ENCODE measurements at places on chromosomes 4 and X.

DNA sequence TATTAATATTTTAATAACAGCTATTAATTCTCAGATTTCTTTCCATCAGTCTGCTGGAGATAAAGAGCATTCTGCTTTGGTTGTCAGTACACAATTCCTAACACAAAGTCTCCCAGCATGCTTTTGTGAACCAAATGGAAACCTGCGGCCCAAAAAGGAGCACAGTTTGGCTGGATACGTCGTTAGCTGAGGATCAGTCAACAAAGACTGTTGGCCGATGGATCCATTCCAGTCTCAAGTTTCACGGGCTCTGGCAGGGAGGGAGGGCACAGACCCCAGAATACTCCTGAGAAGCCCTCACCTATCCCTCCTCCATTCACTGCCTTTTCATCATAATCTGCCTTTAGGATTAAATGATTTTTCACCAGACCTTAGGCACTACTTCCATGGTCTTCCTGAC, 26.3 kb upstream of the PRSS48 start:
- no peak for DNase-seq

DNA sequence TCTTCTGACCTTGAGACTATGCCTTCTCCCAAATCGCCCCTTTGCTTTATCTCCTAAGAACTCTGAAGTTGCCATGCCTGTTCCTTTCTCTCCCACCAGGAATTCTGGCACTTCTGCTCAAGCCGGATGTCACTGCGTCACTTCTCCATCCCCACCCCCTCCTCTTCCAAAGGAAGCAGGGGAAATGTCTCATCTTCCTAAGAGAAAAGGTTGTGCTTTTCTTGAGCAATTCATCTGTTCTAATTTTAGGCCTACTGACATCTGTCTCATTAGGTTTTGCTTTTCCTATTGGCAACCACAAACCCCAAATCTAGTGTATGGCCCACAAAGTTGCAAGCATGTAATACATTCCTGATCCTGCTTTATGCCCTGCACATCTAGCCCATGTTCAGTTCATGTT, 163.1 kb upstream of the PLAC1 start:
- DNase-seq = no peak

DNA sequence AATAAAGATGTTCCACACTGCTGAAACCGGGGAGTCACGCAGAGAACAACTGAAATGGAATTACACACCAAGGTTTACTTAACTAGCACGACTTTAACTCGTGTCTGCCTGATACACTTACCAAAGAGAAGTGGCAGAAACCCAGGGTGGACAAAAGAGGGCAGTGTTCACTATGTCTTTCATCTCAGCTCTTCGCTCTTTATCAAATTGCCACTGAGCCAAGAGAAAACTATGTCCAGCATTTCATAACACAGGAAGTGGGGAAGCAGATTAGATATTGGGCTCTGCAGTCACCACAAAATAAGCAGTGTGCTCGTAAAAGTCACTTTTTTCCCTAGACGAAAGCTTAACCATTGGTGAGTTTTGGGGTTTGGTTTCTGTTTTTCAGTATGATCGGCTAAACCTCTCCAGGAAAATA, 155.7 kb downstream of the CHIC2 start:
- no peak for DNase-seq

DNA sequence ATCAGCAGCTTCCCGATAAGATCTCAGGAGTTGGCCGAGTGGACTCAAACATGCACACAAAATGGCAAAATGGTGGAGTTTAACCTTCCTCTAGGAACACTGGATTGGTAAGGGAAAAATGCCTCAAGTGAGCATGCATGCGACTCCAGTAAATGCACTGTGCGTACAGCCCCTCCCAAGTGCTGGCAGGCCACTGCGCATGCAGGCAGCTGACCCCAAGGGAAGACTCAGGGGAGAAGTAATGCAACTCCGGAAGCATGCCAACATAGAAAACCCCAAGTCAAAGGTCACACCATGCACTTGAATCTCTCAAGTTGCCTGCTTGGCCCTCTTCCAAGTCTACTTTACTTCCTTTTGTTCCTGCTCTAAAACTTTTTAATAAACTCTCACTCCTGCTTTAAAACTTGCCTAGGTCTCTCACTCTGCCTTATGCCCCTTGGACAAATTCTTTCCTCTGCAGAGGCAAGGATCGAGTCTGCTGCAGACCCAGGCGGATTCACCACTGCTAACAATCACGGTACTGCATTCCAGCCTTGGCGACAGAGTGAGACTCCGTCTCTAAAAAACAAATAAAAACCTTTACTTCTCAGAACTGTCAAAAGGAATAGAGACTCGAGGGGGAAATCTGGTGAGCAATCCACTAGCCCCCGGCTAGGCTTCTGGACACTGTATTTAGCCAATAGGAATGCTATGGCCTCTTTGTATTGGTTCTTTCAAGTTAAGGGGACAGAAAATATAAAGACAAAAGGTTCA, 33.5 kb downstream of the NYX start:
- no peak for DNase-seq

DNA sequence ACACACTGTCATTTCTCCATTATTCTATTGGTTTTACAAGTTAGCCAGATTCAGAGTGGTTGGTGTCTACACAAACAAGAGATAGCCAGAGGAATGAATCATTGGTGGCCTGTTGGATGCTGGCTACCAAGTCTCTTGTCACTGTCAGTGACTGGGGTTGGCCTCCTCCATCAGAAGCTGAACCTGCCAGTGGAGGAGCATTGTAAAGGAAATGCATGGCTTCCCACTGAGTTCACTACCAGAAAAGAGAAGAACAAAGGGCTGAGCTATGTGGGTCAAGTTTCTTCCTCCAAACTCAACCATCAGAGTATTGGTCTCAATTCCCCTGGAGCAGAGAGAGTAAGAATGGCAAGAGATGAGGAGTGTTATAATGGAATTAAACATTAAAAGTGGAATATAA, 26.5 kb upstream of the ANKRD50 start:
- DNase-seq = no peak

DNA sequence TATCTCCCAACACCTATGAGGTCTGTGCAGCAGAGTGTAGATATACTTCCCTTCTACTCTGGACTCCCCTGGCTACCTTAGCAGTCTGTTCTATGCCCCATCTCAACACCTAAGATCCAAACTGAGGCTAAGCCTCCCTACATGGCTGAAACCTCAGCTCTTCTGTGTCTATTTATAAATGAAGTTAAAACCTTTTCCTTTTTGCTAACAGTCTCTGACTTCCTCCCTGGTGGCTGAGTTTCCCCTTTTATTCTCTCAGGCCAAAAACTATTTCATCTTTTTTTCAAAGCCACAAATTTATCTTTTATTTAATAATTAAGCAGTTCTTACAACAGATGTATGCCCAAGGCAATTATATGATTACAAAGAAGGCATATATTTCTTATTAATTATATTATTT, 111.8 kb upstream of the STIM2 start:
- no peak for DNase-seq

DNA sequence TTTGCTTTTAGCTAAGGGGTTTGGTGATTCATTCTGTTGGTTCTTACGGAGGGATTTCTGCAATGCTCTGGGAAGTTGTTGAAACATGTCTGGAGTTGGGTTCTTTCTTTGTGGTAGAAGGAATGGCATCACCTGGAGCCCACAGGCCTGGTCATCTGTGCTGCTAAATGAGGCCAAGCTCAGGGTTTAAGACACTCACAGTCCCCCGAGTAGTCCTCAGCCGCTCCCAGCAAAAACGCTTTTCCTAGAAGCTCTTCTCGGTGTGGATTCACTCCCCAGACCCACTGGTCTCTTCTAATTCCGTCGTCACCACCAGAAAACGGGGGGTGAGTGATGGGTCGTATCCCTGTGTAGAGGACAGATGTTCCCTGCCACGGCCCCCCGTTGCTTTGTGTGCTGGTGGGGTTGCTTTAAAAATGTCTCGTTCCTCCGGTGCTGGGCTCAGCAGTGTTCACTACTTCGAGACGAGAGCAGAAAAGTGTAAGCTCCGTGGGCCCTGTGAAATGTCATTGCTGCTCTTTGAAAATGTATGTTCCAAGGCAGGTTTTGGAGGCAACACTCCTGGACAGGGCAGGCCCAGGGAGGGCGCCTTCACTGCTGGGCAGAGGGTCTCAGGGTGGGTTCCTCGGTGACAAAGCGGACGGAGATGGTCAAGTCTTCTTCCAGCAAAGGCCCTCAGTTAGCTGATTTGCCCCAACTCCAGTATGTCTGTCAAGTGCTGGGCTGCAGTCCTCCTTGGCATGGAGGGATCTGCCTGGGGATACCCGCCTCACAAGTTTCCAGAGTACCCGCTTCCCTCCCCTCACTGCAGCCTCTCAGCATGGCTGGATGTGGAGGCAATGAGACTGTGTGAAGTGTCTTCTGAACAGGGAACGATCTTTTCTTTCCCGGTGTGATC, 37.3 kb downstream of the PSAPL1 start:
- DNase-seq = no peak

GRCh38 chr4:111362941-111363361, 740.1 kb upstream of the PITX2 start:
- no peak for DNase-seq

DNA sequence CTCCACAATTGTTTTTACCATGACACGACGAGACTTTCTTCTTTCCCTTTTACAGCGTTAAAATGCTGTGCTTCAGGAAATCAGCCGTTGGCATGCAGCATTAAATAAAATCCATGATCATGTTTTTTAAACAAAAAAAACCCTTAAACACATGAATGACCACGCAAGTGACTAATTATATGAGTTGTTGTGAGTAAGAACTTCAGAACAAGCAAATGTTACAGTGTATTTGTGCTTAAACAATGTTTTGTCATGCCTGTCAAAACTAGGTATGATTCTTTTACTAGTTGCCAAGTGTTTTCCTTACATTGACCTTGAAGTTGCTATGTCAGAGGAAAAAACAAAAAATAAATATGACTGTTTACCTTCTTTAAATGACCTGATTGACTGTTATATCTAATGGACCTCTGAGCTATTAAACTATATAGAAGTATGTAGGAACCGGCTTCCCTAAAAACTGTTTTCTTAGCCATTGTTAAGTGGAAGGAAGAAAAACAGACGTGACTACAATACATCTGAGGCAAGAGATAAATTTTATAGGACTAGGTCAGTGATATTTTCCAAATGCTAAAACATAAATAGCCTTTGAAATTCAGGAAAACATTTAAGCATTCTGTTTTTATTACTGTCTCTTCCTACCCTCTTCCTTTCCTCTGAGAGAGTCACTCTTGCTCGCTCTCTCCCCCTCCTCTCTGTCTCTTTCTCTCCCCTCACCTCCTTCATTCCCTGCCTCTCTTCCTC, 197.1 kb downstream of the PALLD start:
- DNase-seq = no peak

DNA sequence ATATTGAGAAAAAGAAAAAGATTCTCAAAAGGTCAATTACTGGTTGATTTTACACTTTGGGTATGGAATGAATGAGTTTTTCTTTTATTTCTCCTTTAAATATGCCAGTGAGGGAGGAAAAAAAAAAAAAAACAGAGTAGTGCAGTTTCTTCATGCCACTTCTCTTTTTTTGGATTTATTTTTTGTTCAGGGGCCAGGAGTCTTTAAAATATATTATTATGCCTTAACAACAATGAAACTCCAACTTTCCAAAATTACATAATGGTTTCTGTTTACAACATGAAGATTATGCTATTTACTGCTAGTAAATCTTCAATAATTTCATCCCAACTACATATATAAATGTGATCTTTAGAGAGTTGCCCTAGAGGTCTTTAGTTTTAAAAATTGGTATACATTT, 31.9 kb downstream of the DTHD1 start:
- DNase-seq = no peak

GRCh38 chrX:82127228-82128123, 925.6 kb downstream of the SH3BGRL start:
- no peak for DNase-seq

GRCh38 chrX:38539748-38540147, 21.6 kb upstream of the TSPAN7 start:
- DNase-seq = no peak

- peak; percentile 33 for DNase-seq
Measured at GRCh38 chr4:101191302-101192098, 155.8 kb downstream of the PPP3CA start.

- DNase-seq = no peak
Measured at GRCh38 chrX:32571579-32571978, 639.8 kb downstream of the DMD start.

DNA sequence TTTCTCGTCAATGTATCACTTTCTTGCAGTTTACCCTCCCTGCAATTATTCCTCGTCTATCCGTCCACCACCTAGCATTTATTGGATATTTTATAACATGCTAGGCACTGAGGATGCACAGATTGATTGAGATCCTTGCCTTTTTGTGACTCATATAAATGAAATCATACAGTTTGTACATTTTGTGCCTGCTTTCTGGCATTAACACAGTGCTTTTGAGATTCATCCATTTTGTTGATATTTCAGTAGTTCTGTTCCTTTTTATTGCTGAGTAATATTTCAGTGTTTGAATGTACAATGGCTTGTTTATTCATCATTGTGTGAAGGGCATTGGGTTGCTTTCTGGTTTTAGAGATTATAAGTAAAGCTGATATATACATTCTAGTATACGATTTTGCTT, 841 bp downstream of the TBC1D19 start:
- no peak for DNase-seq

DNA sequence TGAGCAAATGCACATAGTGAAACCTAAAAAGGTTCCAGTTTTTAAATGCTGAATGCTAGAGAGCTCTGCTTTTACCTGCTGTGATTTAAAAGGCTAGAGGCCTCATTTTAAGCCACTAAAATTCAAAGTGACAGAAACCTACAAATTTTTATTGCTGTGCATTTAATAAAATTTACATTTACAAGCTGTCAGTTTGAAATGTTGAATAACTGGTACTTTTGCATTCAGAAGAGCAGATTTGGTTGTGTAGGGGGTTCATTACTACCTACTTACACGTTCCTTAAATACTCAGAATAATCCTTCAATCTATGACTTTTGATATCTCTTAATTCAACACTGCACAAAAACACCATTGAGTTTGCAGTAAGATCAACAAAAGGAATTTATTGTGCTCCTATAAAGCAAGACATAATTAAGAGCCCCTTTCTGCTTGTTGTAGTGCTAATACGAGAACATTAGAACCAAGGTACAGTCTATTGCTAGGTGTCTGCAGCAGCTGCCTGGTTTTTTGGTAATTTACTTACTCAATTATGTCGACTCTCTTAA, 27.9 kb downstream of the NKX3-2 start:
- DNase-seq = no peak

GRCh38 chr4:147480891-147481576, at the start of gene EDNRA:
EDNRA (plus strand) TSS chr4:147481097; CDS start chr4:147485682, 4,585 bp downstream.
- DNase-seq = no peak

GRCh38 chrX:133794126-133794525, 191.3 kb downstream of the GPC3 start:
- no peak for DNase-seq

Measured in nucleus accumbens (tissue), 56 donors.